ENCODE measurements at places on chromosomes 4 and X.

DNA sequence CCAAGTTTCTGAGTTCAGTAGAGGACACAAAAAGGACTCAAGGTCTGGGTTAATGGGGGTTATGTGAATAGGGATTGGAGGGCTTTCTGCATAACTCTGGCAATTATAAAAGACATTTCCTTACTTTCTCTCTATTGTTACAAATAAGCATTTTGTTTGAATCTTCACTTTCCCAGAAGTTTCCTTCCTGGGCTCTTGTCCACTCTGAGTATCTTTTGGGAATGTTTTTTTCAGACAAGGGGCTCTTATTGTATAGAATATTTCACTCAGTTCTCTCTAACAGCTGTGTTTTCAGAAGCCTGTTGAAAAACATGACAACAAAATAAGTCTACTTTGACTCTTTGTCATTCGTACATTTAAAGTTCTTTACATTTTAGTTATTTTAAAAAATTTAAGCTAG lies 57.6 kb upstream of the MAP9 start:
- DNase-seq, result no peak

DNA sequence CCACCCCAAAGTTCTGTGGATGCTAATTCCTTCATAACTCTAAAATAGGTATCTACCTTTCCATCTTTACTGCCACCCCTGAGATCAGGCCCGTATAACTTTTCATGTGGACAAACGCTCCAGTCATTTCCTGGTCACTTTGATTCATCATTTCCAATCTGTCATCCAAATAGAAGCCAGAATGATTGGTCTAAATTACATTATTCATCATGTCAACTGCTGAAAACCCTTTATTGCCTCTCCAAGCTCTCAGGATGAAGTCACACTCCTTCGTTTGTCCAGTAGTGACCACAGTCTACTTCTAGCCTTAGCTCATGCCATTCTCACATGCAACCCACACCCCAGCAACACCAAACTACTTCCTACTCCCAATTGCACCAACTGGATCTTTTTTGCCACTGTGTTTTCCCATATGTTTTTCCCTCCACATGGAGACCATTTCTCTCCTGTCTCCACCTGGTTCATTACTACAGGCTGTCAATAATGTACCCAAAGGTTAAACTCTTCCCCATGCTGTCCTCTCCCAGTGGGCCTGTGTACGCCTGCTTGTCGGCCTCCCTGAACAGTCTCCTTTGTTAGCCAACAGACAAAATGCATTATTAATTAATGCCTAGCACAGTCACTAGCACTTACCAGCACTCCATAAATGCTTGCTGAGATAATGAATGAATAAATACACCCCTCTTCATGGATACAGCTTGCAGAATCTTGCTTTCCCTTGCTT lies 382.6 kb upstream of the NOCT start:
- DNase-seq, result peak; percentile 81

DNA sequence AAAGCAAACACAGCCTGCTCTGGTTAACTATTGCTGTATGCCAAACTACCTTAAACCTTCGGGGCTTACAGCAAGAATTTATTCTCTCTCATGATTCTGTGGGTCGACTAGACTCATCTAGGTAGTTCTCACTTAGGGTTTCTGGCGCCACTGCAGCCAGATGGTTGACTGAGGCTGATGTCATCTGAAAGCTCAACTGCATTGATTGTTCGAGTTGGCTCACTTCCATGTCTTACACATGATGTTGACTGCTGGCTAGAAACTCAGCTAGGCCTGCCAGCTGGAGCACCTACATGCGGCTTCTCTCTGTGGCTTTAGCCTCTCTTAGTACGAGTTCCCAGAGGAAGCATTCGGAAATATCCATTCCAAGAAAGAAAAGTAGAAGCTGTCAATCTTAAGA lies 103.2 kb downstream of the SRPX start:
- DNase-seq, result no peak

DNA sequence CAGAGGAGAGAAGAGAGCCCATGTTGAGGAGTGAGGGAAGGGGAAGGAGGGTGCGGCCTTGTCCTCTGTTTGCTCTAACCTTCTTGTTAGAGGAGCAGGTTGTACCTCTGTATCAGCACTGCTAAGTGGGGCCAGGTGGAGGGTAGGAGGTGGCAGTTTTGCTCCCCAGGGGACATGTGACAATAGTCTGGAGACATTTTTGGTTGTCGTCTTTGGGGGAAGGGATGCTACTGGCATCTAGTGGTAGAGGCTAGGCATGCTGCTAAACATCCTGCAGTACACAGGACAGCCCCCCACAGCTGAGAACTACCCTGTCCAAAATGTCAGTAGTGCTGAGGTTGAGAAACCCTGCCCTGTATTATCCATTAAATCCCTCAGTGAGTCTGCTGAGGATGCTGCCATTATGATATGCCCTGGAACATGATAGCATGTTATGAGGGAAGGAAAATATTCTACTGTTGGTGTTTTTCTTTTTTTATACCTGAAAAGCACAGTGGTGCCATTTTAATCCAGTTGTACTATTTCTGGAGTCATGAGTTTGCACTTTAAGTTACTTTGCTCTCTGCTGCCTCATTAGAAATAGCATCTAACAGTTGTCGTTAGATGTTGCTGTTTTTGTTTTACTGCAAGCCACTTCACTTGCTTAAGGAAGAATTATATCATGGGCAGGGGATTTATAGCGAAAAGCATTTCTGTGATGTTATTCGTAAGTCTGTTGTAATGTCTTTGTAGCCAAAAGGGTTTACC lies 90.6 kb downstream of the LRP2BP start:
- DNase-seq, result peak; percentile 30

DNA sequence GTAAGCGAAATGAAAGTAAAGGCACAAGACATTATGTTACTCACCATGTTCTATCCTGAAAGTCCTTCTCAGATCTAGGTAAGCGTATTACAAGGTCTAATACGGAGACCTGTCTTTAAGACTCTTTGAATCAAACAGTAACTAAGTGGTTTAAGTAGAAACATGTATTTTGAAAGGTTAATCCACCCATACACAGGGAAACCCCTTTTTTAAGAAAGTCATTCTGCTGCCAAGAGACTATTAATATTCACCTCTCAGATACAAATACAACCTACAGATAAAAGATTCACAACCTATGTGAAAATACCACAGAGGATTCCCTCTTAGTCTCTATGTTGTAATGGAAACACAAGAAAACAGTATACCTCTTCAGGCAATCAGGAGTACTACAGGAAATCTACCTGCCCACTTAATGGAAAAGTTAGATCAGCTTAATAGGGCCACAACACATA lies 63.2 kb upstream of the TNIP3 start:
- DNase-seq, result no peak

GRCh38 chr4:8643986-8644385 lies 51.4 kb downstream of the CPZ start:
- DNase-seq, result no peak

- no peak for DNase-seq
Observed at GRCh38 chr4:25481648-25482047, 104.6 kb downstream of the ANAPC4 start.

Data from NCI-H1417 (cell line).